NCI-H187 (cell line): ENCODE measurements at places on chromosomes 12 and 14.

DNA sequence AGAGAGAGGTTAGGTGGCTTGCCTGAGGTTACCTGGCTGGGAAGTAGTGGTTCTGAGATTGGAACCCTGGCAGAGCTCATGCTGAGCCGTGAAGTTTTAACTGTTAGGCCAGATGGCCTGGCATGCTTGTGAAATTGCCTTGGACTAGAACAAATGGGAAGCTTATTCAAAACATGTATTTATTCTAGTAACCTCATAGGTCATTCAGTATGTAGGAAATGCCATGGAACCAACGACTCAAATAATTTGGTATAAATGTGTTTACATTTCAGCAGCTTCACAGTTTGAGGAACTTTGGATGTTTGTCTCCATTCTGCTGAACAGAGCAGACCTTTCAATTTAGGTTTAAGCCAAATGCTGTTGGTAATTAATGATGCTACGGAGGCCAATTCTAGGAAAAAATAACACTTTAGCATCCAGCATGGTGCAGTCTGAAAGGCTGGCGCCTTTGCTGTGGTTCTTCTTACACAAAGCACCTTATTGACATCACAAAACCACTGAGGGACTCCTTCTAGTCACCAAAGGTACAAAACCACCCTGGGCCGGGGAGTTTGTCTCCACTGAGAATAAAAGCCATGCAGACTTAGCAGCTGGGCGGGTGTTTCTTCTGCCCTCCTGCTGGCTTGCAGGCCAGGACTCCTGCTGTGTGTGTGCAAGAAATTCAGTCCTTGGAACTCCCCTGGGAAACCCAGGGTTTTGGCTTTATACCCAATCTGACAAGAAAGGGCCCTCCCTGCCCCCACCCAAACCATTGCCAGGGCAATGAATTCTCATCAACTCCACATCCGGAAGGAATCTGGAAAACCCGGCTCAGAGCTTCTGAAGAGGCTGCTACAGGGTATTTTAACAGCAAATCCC lies 64.2 kb downstream of the ELK3 start:
- no peak for DNase-seq

GRCh38 chr12:104747330-104747729 lies 210.8 kb downstream of the SLC41A2 start:
- no peak for DNase-seq

GRCh38 chr14:91911474-91912032 lies 35.9 kb downstream of the FBLN5 start:
- DNase-seq: no peak

- peak; percentile 51 for DNase-seq
Measured at GRCh38 chr12:6093764-6094163, 30.7 kb downstream of the VWF start.

- DNase-seq: no peak
Measured at GRCh38 chr14:104633276-104634137, 28.9 kb upstream of the TMEM179 start.

DNA sequence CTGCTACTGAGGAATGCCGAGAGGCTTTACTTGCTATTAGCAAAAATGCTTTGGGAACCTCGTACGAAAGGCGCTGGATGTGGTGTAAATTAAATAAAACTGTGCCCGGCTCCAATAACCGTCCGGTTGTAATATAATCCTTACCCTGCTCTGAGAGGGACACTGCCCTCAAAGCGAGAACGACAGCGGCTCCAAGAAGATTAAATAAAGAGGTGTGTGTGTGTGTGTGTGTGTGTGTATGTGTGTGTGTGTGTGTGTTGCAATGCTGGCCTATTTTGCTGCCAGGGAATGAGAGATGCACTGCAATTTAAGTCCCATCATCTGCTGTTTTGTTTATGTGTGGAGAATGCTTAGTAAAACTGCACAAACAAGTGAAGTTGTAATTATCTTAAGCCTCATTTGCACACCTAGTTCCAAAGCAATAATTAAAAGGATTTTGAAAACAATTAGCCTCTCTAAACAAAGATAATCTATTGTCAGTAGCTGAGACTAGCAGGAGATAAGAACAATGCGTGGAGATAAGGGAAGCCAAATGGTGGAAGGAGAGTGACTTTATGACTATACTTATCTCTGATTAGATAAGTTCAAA lies 1.2 kb upstream of the SIX1 start:
- DNase-seq: no peak

GRCh38 chr12:123200414-123200813 lies 32.5 kb downstream of the MPHOSPH9 start:
- DNase-seq: no peak

DNA sequence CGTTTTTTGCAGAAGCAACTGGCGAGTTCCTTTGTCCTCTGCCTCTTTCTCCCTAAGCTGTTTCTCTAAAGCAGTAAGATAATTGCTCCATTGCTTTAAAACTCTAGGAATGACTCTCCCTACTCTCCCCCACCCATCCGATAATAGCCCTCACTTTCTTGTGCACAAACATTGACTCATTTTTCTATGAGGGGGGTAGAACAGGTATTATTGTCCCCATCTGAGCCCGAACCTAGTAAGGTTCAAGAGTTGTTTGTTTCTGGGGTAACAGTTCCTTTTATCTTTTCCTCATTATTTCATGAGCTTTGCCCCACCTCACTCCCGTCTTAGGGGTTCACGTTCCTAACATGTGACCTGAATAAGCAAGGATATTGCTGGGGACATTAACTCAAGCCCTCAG lies 190.6 kb downstream of the EMP1 start:
- DNase-seq: no peak

DNA sequence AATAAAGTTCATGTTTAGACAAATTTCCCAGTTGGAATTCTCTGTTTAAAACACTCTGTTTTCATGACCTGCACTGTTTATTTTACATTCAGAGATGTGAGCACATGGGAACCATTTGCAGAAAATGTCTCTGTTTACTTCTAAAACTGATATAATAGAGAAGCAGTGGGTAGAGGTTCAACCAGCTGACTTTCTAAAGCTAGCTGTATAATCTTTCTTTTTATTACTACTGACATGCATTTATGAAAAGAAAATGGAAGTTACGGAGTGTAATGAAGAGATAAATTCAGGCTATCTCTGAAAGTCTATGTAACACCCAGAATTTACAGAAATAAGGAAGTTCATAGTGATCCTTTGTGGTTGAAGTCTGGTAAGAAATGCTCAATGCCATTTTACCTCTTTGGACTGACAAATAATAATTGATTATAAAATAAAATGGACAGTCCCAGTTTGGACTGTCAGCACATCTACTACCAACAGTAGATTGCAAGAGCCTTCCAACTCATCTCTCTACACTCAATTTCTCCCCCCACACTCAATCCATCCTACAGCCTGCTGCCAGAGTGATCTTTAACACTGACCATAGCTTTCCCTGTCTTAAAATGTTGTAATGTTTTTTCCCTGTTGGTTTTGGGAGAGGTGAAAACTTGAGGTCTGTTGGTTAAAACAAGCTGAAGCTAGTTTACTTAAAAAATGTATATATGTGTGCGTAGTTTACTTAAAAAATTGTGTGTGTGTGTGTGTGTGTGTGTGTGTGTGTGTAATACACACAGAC lies 137.4 kb downstream of the AEBP2 start:
- DNase-seq: no peak

DNA sequence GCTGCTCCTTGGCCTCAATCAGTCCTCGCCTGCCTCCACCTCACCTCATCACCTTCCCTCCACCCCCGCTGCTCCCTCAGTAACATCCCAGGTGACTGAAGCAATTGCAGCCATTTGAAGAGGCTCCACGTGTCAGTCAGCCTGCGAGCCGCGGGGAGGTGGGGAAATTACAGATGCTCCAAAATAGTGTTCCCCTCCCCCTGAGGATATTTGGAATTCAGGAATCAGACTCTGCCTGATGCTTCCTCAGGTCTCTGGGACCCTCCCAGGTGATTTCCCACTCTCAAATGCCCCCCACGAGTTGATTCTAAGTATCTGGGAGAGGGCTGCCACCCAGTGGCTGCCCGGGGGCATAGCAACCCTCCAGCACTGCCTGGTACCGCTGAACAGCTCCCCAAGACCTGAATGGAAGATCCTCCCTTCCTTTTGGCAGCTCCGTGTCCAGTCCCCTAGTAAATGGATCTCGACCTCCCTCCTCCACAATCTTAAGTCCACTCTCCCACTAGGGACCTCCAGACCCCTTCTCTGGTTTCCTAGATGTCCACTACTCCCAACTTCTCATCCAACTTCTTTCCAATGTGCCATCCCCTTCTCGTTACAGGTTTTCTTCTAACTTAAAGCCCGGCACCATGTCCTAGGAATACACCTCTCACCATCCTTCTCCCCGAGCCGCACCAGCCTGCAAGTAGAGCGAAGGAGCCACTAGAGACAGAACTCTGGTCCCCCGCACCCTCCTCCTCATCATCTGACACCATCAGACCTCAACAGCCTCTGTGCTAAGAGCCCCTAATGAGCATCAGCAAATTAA lies 1.4 kb upstream of the ASIC1 start:
- DNase-seq: no peak
